A549 treated with RU486 at 1 μM for 4 hours (cell line): ENCODE measurements at places on chromosomes 13 and 19. TPM values are rescaled to one million over a fixed set of nuclear protein-coding genes. Genes with fewer than 3 reads are reported as not detected.

Gene IGFLR1
- 10.7 to 12.8 TPM (median 11.2 TPM) in 5 replicates for total RNA-seq

Gene C19orf81
- 7.1 to 13.3 TPM (median 9.7 TPM) in 5 replicates for total RNA-seq

Gene TINCR
- 2.0 to 3.1 TPM (median 2.6 TPM) in 5 replicates for total RNA-seq

Gene IL12RB1
- total RNA-seq, result not detected in 5 replicates

Gene ALOX5AP
- total RNA-seq, result 1.9 to 4.5 TPM (median 3.0 TPM) in 5 replicates

Gene KCTD4
- not detected in 5 replicates for total RNA-seq

Gene CD177
- total RNA-seq, result 0.08 to 0.59 TPM (median 0.16 TPM) in 5 replicates

Gene LAIR1
- total RNA-seq, result not detected in 5 replicates
